NCI-H748 treated with DMSO at 0.1 percent for 48 hours (cell line): ENCODE measurements at places on chromosomes 6 and 20.

- DNase-seq: no peak
Measured at GRCh38 chr6:41470029-41470330, 76.2 kb upstream of the FOXP4 start.

GRCh38 chr6:16562498-16562897, 198.8 kb downstream of the ATXN1 start:
- no peak for DNase-seq

DNA sequence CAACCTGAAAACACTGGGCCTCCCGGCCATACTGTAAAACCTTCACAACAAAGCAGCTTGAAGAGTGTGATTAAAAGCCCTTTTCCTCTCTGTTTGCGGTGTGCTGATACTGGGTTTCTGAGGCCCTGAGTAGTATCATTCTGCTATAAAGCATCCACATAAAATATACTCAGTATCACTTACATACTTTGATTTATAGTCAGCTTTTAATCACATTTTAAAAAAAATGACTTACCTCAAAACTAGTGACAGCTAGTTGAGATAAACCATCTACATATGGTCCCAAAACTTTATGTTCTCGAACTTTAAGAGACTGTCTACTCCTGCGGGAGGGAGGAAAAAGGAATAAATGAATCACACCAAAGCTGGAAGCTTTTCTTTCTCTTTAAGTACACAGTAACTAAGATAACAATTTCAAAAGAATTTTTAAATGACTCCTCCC, 135.7 kb downstream of the KIF13A start:
- no peak for DNase-seq

DNA sequence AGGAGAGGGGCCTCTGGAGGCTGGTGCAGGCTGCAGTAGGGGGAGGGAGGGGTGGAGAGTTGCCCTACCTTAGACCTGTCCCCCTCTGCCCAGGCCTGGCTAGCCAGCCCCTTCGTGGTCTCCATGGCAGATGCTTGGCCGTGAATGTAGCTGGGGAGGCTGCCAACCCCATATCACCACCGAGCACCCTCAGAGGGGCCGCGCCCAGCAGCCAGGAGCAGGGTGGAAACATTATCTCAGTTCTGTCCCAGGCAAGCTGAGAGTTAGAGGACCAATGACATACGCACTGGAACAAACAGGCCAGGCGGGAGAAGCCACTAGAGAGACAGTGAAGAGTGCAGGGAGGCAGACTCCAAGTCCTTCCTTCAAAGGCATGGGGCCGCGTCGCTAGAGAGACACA, 66.5 kb downstream of the LRFN2 start:
- DNase-seq: no peak

DNA sequence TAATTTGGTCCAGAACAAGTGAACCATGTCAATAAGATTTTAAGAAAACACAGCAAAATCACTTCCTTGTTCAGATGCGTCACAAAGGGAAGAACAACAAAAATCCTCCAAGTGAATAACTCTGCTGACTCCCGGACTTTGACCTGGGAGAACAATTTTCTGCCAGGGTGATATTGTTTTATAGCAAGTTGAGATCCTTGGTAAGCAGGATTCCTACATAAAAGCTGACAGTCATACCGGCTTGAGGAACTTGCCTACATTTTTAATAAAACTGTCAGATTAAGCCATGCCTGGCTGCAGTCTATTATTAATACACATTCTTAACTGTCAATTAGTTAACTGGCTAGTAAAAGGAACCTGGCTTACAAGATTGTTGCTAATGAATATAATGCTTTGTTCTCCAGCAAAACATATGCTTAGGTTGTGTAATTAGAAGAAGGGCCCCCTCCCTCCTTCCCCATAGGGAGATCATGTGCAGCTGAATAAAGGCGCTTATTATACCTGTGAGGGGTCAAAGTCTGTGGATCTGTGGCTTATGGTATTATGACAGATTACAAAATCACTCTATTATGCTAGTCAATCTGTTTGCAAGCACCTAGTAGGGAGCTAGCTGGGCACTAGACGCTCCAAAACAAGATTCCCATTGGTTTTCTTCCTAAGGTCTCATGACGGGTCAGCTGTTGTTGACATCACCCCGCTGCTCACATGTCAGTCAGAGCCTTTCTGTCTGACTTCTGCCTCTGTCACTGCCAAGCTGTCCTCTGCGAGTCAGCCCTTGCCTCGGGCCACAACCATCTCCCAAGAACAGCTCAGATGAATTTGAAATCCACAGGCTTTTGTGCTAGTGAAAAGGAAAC, 44.6 kb upstream of the SEC63 start:
- DNase-seq: peak; percentile 65
